ENCODE measurements at places on chromosomes 12 and 14.
A peak's percentile ranks its signal among the peaks of the same experiment; 100 is the strongest.

- no peak for DNase-seq
Measured at GRCh38 chr12:133180669-133181068, 626 bp upstream of the ZNF268 start.

DNA sequence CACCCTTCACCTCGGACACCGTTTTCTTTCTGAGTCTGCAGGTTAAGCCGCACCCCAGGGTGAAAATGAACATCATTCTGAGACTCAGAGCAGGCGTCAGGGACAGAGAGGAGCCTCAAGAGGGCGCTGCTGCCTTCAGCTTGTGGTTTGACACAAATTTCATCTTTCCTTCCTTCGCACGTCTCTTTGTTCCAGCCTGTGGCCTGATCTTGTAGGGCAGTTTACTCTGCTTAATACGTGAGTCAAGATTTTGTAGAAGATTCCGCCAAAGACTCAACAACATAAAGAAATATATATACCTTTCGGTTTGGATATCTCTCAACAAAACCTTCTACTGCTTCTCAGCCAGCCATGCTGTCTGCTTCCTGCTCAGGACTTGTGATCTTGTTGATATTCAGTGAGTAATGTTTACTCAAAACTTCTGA lies 329.3 kb upstream of the OR4E1 start:
- peak; percentile 17 for DNase-seq

DNA sequence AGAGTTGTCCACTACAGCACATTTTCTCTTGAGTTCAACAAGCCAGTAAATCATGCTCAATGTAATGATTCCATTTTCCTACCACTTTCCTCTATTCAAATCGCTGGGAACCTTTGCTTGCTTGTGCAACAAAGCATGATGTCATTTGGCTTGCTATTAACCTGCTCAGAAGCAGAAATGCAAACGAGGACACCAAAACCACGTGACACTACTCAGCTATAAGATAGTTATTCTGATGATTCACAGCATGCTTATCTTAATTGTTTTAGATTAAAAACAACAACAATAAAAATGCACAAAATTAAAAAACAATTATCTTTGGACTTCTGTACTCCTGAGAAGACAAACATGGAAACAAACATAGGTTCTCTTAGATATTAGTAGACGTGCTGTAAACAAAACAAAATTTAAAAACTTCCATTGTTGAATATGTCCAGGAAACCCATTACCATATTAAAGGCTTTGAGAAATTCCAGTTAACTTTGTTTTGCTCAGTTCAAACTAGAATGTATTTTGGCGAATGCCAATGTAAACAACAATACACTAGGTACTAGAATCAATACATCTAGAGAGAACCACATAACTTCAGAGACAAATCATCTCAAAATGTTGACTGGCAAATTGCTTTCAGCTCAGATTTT lies 77.5 kb upstream of the KRAS start:
- DNase-seq = no peak

DNA sequence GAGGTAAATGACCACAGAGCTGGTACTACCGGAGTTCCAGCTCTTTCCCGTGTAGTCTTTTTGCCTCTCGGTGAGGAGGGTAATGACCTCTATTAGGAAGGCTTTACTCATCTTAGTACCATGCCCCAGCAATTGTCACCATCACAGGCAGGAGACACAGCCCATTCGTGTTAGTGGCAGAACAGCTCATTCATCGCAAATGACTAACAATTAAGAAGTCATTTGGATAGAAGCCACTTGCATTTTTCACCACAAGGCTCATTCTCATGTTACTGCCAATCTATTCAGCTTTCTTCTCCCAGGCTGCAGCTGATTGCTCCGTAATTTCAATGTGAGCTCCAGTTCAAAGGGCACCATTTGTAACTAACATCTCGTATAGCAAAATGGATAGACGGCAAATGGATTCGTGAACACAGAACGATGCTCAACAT lies 718.8 kb upstream of the TMEM132C start:
- no peak for DNase-seq

DNA sequence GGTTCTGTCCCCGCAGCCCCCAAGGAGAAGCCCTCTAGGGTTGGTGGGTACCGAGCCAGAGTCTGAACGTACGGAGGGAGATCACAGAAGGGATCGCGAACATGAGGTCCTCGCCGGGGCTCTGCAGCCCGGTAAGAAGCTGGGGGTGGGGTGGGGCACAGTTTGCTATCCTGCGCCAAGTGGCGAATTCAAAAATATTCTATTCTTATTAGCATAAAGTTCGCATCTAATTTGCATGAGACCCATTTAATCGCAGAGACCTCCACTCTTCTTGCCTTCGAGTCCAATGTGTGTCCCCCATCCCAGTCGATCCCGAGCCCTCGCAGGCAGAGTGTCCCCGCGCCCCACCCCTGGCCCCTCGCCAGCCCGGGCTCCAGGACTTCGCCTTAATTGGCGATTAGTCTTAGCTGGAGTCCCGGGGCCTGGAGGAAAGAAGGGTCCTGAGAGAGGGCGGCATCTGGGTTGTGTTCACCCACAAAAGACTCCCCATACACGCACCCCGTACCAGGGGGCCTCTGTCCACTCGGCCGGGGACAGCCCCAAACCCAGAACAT lies 604 bp upstream of the ARHGEF25 start:
- no peak for DNase-seq

DNA sequence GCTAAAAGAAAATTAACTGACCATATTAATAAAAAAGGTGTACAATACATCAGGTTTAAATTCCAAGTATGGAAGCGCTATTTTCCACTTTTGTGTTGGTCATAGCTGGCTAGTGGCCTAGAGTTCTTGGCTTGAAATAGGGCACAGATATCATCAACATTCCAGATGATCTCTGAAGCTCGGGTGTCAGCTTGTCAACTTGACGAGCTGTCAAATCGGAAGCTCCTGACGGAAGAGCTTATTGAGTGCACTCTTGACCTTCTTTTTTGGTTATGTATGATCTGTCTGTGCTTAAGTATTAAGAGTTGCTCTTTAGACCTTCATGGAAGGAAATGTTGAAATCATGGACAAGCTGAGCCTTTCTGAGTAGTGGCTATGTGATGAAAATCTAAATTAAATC lies 177.9 kb downstream of the APAF1 start:
- no peak for DNase-seq

- DNase-seq = no peak
Measured at GRCh38 chr12:126782083-126782482, 1484.9 kb upstream of the TMEM132C start.

DNA sequence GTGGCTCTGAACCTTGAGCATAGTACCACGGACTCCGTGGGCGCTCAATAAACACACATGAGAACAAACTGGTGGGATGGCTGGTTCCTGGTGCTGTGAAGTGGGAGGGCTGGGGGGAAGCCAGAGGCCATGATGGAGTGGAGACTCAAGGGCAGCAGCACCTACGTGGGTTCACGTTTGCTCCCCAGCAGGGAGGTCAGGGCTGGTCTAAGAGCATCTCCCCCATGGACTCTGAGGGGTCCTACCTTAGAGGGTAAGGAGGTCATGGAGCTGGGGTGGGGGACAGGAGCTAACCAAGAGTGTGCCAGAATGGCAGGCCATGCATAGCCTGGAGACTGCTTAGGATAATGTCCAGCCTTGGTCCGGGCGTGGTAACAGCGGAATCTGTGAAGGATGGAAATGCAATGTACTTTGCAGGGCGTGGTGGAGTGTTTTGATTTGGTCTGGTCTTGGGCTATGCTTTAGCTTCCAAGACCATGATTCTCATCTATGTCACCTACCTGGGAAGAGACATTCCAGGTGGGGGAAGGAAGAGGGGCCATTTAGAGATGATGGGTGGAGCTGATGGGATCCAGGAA lies 103.0 kb downstream of the PRMT8 start:
- DNase-seq = no peak

GRCh38 chr14:26709019-26709418 lies 111.2 kb upstream of the NOVA1 start:
- no peak for DNase-seq

GRCh38 chr14:56490379-56490778 lies 89.2 kb upstream of the TMEM260 start:
- DNase-seq = no peak

DNA sequence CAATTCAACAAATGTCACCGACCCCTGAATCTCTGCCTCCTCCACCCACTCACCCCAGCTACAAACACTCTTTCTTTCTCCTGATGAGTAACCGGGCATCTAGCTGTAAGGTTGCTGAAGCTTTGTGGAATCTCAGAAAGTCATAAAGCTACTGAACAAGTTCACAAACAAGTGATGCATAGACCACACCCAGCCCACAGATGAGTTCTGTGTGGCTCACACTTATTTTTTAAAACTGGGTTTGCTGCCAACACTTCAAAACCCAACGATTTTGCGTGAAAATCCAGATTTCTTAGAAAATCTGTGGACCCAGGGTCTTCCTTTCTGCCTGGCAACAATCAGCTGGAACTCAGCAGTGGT lies 96.1 kb downstream of the APAF1 start:
- no peak for DNase-seq

- DNase-seq = no peak
Measured at GRCh38 chr12:124509300-124509675, 58.1 kb downstream of the NCOR2 start.

DNA sequence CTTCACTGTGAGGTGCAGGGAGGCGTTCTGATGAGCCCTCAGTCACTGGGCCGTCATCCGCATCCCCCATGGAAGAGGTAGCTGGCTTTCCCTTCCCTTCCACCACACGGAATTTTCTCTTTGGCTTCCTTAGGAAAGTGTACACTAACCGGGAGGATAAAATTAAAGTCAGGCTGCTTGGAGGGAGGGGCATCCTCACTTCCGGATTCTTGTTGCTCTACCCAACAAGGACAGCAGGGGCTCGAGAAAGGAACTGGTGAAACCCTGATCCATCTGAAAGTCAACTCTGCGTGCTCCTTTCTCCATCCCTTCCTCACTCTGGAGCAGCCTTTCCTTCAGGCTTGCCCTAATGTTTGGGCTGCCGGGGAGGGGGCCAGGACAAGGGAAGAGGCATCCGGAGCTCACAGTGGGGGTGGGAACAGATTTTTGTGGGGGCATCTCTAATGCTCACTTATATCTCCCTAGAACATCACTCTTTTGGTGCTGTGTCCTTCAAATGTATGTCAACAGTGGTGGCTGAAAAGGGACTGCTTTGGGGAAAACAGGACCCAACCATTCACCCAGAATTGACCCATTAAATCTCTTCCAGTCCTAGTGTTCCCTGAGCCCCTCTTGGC lies 101.4 kb upstream of the FKBP4 start:
- no peak for DNase-seq

GRCh38 chr12:108712165-108712924 lies 19.0 kb downstream of the CORO1C start:
- no peak for DNase-seq

- DNase-seq = no peak
Measured at GRCh38 chr14:20477211-20477876, 8.1 kb downstream of the PNP start.

- DNase-seq = no peak
Measured at GRCh38 chr12:54932038-54932437, 52.5 kb downstream of the TESPA1 start.

- DNase-seq = no peak
Measured at GRCh38 chr14:61627612-61628011, 67.7 kb upstream of the HIF1A start.

- DNase-seq = no peak
Measured at GRCh38 chr14:74015963-74016362, 3.1 kb downstream of the ENTPD5 start.

DNA sequence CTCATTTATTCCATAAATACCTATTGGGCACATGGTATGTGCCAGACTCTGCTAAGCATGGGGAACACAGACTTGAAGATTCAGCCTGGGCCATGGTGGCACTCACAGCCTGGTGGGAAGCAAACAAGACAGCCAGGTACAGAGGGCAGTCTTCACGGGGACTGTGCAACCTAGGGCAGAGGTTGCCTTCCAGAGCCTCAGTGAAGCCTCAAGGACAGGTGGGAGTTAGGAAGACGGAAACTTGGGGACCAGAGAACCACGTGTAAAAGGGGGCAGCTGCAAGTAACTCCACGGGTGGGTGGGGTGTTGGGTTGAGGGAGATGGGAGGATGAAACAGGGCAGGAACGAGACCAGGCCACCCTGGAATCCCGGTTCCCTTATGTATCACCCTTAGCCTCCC lies 980 bp upstream of the LTBR start:
- DNase-seq = no peak

- DNase-seq = no peak
Measured at GRCh38 chr14:59698793-59699192, 122.2 kb upstream of the CCDC175 start.

DNA sequence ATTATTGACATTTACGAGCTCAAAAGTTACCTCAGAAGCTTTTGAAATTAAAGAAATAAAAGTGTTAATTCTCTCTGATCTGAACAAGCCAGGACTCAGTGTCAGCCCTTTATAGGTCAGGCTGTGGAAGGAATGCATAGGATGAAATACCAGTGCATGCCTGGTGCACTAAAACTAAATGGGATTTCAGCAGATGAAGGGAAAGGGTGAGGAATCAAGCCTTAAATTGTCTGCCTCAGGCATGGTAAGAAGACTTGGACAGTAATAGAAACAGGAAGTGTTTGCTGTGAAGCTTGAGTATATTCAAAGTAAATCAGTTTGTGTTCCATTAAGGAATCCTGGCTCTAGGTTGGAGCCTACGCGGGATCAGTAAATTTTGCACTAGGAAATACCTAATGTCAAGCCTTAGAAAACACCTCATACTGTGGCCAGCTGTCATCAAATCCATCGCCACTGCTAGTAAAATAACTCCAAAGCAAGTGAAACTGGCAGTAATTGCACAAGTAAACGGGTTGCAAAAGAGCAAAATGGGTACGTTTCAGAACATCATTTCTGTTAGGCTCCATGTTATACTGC lies 76.3 kb downstream of the PDE3A start:
- DNase-seq = no peak

GRCh38 chr12:89936631-89937030 lies 228.0 kb upstream of the ATP2B1 start:
- DNase-seq = no peak

DNA sequence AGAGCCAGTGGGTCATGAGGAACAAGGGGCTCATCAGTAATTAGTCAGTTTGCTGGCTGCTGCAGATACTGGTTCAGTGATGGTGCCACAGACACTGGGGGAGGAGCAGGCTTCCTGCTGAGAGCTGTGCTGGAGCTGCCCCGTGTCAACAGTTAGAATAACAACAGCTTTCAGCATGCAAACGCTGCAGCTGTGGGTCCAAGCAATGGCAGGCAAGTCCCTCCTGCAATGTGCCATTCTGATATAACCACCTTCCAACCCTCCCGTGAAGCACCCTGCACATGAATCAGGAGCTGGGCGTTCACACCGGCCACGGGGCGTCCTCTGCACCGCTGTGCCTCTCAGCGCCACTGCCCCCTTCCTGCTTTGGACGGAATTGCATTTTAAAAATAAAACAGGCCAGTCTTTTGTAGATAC lies 258.4 kb upstream of the SFSWAP start:
- no peak for DNase-seq
